CD4-positive, alpha-beta T cell treated with Interleukin-2 at 100 ng/mL for 4 hours (primary cell): ENCODE measurements at places on chromosomes 4 and X.

DNA sequence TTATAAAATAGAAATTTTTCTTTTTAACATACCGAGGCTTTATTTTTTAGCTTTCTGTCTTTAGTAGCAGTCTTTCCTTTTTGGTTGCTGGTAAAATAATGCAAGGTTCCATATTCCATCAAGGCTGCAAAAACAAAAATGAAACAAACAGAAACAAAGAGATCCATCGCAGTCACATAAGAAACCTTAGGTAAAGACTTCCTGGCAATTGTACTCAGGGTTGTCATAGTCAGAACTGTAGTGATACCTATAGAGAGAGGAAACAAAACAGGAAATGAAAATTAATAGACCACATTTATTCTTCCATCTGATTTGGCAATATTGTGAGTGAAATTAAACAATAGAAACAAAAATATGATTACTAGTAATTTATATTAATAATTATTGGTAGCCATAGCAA lies 72.5 kb downstream of the GABRG1 start:
- DNase-seq: no peak

DNA sequence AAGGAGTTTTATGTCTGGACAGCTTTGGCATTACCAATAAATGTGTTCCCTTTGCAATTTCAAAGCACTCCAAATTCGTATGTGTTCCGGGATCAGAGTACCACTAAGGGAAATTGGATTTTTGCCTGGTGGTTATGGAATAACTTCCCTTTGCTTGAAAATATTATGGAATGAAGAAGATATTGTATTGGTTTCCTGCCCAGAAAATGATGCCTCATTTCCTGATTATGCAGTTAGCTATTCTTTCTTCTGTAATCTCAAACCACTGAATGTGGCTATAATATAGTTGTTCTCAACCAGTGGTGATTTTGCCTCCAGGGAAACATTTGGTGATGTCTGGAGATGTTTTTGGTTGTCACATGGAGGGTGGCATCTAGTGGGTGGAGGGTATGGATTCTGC lies 142.9 kb downstream of the PCDH7 start:
- DNase-seq: no peak

DNA sequence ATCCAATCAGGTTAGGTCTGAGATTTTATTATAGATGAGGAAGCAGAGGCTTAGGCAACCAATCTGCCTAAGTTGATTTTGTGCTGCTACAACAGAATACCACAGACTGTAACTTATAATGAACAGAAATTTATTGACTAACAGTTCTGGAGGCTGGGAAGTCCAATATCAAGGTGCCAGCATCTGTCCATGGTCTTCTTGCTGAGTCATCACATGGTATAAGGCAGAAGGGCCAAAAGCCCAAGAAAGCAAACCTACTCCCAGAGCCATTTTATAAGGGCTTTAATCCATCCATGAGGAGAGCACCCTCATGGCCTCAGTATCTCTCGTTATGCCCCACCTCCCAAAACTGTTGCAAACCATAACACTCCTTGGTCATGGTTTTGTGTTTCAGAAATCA lies 55.8 kb downstream of the GPAT3 start:
- no peak for DNase-seq

GRCh38 chrX:10237241-10237640 lies 80.5 kb downstream of the CLCN4 start:
- no peak for DNase-seq

- no peak for DNase-seq
Observed at GRCh38 chr4:11130195-11130970, 298.3 kb downstream of the HS3ST1 start.

DNA sequence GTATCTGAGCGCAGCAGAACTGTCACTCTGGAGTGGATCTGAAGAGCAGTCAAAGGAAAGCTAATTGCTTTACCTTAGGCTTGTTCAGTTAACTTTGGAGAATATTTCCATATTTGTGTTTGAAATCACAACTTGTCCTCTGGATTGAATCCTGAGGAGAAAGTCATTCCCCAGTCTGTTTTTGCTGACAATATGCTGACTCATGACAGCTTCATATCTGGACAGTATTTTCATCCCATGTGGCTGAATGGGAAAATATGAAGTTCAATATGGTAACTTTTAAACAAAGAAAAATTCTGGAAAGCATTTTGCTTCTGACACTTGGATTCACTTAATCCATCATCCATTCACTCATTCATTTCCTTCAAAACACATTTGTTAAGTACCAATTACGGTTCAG lies 46.3 kb upstream of the MAGEC3 start:
- DNase-seq: no peak

- DNase-seq: no peak
Observed at GRCh38 chrX:117633277-117633676, 483.3 kb downstream of the KLHL13 start.

DNA sequence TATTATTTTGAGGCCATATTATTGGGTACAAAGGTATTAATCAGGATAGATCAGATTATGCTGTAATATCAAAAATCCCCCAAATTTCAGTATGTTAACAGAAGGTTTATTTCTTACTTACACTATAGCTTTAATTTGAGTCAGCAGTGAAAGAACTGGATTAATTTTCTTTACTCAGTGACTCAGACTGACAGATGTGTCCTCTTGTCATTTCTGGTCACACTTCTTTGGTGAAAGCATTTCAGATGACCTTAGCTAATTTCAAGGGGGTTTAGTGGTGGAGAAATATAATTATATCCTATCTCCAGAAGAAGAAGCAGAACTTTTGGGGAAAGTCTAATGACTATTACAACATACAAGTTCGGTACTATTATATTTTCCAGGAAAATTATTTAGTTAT lies 12.4 kb downstream of the DDIT4L start:
- no peak for DNase-seq

GRCh38 chrX:136608295-136608933 lies 39.5 kb upstream of the CD40LG start:
- DNase-seq: peak; percentile 65

- DNase-seq: no peak
Observed at GRCh38 chrX:119880076-119880475, 8.4 kb downstream of the NDUFA1 start.

DNA sequence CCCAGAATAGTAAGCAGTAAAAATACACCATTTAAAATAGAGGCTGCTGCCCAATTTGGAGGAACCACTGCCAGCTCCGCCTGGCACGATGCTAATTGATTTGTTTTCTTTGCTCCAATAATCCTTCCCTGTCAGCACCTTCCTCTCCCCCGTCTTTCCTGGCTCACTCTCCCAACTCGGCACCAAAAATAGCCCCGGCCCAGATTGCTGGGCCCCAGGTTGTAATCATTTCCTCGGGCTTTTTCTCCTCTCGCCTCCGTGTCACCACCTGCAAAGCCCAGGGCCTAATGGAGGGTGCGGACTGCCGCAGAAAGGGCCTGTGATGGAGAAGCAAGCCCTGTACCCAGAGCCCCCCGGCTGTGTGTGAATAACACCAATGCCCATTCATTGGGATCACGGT lies 197.6 kb upstream of the PSAPL1 start:
- DNase-seq: no peak

GRCh38 chr4:2842687-2843262 lies 869 bp upstream of the ADD1 start:
- DNase-seq: no peak

GRCh38 chr4:85939595-85939994 lies 420.3 kb downstream of the MAPK10 start:
- no peak for DNase-seq

DNA sequence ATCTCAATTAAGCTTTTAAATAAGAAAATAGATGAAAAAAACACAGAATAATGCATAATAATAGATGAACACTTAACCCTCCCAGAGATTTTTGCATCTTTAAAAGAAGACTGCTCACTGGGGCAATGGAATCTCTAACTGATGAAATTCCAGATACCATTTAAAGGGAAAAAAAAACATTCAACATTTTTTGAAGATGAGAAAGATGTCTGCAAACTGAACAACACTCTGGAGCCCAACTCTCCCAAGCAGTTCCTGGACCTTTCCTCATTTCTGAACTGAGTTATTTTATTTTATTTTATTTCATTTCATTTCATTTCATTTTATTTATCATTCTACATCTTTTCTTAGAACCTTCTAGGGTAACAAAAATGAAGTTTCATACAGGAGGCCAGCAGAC lies 90.7 kb downstream of the CORIN start:
- no peak for DNase-seq

DNA sequence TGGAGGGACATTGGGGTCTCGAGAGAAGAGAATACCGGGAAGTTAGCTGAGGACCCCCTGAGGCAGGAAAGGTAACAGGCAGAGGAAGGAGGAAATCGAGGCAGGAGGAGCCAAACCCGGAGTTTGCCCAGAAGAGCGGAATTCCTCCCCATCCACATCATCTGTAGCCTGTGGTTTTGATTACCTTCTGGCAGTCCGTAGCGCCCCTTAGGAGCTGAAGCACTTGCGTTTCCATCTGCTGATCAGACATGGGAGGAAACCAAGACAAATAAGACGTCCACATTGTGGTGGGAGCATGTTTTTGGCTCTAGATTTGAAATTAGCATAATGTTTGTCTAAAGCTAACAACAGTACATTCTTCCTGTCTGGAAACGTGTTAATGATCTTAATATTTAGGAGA lies 26.8 kb upstream of the HMX1 start:
- DNase-seq: no peak

- no peak for DNase-seq
Observed at GRCh38 chr4:147805946-147806345, 74.1 kb downstream of the ARHGAP10 start.

DNA sequence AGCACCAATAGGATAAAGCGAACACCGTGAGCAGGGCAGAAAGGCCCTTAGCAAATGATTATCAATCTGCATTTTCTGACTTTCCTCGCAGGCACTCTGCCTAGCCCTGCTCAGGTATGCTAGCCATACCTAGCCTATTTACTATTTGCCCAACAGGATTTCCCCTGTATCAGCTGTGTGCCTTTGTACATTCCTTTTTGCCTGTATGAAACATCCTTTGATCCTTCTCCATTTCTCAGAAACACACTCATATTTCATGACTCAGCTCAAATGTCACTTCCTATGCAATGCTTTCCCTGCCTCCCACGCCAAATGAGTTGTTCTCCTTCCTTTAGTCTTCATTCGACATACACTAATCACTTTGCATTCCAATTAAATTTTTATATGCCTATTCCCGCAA lies 37.2 kb downstream of the PCDH7 start:
- no peak for DNase-seq

- DNase-seq: no peak
Observed at GRCh38 chr4:177214935-177215334, 94.7 kb upstream of the NEIL3 start.

- peak; percentile 0 for DNase-seq
Observed at GRCh38 chrX:102835504-102836146, 101.4 kb upstream of the RAB40AL start.

DNA sequence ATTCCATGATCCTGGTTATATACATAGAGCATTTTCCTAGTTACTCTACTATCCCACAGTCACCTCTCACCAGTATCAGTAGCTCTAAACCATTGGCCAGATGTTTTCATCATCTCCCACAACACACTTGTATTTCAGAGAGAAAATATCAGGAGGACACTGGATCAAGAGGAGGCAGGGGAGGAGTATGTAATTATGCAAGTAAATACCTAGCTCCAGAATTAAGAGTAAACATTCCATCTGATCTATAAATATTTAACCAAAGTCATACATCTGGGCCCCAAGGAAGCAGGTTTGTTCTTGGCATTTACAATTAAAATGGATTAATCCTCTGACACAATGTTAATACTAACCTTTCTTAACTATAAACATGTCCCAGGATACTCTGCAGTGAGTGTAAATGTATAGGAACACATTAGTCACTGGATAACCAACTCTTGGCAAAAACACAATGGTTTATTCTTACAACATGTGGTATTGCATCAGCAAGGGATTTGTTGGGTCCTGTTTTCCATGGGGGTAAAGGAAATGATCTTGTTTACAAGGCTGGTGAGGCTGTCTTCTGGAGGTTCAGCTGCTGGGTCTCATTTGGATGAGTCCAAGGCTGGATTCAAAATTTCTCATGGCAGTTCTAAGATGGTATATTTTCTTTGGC lies 170.1 kb downstream of the ATG4A start:
- no peak for DNase-seq

- DNase-seq: peak; percentile 30
Observed at GRCh38 chrX:148049441-148049840, 68.3 kb downstream of the FMR1NB start.

- DNase-seq: no peak
Observed at GRCh38 chr4:53194727-53195126, 171.1 kb downstream of the SCFD2 start.

GRCh38 chrX:34275699-34276098 lies 143.6 kb upstream of the FAM47A start:
- no peak for DNase-seq

DNA sequence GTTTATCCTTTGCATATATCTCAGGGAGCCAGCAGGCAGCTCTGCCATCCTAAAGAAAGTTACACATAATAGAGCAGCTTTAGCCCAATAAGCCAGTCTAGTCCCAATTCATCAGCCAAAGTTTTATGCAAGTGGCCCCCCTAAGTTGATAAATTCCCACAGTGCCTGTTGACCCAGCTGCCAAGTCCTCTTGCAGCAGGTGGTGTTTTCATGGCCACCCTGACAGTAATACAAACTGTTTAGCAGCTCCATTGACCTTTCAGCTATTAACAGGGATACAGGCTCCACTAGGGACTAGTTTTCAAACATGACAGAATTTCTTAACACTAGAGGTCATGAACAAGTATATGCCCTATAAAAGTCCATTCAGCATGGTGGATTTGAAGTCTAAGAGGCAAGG lies 77.5 kb downstream of the HHIP start:
- DNase-seq: no peak

DNA sequence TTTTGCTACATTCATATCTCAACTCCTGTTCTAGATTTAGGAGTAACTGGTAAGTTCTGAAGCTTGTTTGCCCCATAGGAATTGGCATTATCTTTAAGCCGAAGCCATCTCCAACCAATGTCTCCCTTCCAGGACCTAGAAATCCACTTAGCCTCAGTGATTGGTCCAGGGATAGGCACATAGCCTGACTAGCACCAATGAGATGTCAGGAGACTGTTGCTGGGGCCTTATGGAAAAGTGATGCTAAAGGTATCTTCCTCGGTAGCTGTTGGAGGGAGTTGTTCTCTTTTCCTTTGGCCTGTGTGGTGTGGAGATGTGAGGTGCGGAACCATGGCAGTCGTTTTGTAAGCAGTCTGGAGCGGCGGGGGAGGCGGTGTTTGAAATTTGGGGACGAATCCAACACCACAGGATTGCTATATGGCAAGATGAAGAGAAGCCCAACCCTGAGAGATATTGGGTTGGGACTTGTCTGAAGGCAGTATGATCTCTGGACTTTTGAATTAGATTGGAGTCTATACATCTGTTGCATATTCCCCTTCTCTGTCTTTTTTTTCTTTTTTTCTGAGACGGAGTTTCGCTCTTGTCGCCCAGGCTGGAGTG lies 109.8 kb upstream of the ATP6AP2 start:
- DNase-seq: no peak
